ENCODE measurements at places on chromosomes 7 and 10.

GRCh38 chr7:24052572-24053260 lies 231.3 kb upstream of the NPY start:
- DNase-seq: peak; percentile 60

DNA sequence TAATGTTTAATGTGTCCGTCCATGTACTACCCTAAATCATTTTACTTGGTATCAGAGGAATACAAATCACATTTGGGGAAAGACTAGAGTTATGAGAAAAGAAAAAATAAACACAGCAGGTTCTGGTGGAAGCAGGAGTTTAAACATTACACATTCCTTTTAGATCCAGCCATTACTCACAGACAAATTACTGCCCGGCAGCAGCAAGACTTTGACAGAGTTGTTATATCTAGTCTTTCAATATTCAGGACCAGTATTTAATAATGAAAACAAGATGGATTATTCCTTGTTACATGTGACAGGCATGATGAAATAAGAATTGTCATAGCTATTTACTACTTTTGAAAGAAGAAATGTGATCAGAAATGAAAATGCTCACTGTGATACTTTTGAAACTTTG lies 131.8 kb upstream of the GNAI1 start:
- peak; percentile 52 for DNase-seq

GRCh38 chr7:19116121-19117090 lies 1.0 kb downstream of the TWIST1 start:
- peak; percentile 48 for DNase-seq

- peak; percentile 33 for DNase-seq
These were observed 31.8 kb upstream of the ELFN1 start for GRCh38 chr7:1638215-1638661.

- DNase-seq: peak; percentile 62
These were observed 153.2 kb downstream of the TCF7L2 start for GRCh38 chr10:113103131-113103840.
